ENCODE measurements at places on chromosomes 1 and 21.

DNA sequence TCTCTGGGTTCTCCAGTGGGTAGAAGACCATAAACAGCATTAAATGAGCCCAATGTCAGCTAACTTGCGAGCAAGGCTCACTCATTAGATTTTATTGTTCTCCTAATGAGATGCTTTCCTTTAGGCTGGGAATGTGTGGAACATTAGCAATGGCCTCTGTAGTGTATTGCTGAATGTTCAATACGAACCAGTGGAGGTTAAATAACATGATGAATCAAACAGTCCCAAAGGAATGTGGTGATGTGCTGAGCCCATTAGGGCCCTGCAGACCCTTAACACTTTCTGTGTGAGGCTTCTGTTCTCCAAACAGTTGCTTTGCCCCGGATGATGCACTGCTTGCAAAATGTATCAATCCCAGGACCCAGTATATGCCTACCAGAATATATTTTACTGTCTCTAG, 225.5 kb downstream of the ATG4C start:
- no peak for DNase-seq

GRCh38 chr1:204878621-204879234, 8.1 kb downstream of the NFASC start:
- no peak for DNase-seq

GRCh38 chr1:183443011-183443410, 24.8 kb upstream of the NMNAT2 start:
- peak; percentile 14 for DNase-seq

DNA sequence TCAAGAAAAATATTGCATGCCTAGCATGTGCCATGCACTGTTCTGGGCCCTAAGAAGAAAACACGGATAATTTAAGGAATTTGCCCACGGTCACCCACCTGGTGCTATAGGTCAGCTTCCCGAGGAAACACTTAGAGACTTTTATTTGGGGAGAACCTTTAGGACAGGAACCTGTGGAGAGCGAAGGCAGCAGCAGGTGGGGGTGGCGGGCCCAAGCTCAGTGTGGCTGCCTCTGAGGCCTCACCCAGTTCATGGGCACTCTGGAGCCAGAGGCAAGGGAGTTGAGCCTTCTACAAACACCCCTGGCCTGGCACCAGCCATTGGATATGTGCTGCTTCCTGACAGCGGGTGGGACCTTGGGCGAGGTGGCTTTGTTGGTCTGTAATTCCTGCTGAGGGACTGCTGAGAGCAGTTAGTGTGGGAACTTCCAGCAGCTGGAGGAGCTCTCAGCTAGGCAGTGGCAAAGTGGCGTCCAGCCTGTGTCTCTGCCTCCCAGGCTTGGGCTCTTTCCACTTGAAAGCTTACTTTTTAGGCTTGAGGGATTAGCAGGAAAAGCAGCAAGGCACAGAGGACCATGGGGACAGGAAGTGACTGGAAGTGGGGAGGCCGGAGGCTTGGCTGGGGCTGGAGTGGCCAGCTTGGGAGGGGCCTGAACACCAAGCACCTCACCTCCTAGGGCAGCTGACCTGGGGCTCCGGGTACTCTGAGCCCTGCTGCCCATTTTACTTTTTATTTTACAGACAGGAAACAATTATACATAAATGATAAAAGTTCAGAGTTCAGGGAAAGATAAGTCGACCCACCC, 19.1 kb downstream of the MRPL37 start:
- peak; percentile 25 for DNase-seq

GRCh38 chr1:202144402-202145067, at the start of gene ARL8A:
Gene ARL8A (minus strand): TSS chr1:202144737. CDS start chr1:202144572, 165 bp downstream.
- DNase-seq: peak; percentile 66

DNA sequence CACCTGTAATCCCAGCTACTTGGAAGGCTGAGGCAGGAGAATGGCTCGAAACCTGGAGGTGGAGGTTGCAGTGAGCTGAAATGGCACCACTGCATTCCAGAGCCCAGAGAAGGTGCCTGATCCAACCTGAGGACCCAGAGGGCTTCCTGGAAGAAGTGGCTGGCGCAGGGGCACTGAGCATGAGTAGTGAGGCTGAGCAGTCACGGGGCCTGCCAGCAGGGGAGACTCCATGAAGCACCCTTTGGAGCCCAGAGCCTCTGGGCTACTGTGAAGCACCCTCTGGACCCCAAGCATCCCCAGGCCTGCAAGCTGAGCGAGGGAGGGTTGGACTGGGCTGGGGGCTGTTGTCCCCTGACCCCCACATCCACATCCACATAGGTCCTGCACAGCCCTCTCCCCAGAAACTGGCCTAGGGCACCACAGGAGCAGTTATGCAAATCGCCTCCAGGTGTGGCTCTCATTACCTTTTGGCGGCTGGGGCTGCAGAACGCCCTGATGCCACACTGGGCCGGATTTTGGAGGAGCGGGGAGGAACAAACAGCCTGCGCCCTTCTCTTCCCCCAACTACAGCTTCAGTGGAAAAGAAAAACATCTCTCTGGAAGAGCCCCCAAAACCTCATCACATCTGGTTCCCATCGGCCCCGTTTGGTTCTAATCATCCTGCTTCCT, 78.2 kb upstream of the TARDBP start:
- no peak for DNase-seq

GRCh38 chr21:17671733-17672132, 59.0 kb upstream of the BTG3 start:
- DNase-seq: peak; percentile 50

DNA sequence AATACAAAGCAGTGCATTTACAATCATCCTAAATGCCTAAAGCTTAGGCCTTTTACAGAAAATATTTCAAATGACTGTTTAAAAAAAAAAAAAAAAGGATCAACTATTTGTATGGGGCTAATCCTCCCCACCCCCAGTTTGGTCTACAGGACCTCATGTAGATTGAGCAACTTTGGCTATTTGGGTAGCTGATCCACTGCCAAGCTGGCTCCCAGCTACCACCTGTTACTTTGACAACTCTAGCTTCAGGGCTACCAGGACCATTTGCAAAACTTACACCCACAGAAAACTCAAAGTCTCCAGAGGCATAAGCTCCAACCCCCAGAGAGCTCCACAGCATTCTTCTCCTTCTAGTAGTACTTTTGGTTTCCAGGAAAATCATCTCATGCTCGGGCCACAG, 29.4 kb downstream of the JAK1 start:
- no peak for DNase-seq

DNA sequence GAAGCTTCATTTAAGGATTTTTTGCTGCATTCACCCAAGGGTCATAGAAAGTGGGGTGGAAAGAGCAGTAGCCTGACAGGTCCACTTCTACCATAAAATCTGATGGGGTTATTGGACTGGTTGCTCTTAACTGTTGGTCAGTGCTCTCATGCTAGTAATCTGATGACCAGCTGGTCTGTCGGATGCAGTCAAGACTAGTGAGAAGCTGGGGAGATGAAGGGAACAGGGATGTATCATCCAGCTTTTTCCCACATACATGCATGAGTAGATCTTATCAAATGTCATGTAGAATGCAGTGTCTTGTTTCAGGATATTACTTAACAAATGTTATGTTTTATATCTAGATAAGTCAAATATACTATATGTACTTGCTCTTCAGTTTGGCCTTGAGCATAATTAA, 11.1 kb downstream of the ATP1B1 start:
- DNase-seq: no peak

DNA sequence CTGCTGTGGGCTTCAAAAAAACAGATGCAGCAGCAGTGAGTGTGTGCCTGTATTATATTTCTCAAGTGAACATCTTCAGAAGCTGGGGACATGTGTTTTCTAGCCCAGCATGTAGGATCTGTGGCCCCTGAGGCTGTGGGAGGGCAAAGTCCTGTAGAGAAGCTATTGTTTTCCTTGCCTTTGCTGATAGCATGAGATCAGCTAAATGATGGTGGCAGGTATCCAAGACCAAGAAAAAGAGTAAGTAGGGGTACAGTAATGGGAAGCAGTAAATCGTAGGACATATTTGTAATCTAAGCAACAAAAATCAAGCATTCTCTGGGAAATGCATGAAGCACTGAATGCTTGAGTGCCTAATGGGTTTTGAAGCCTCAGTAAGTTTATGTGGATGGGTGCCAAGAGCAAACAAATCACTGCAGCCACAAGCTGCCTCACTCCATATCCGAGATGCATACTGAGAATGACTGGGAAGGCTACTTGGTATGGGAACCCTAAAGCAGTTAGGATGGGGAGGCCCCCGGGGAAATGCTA, 98.3 kb downstream of the CD58 start:
- peak; percentile 39 for DNase-seq

GRCh38 chr1:166971252-166971651, 4.1 kb downstream of the ILDR2 start:
- no peak for DNase-seq

All from NCI-H2081 (cell line).